ENCODE measurements at places on chromosomes 7 and 10. TPM values are rescaled to one million over a fixed set of nuclear protein-coding genes. Genes with fewer than 3 reads are reported as not detected.

DNA sequence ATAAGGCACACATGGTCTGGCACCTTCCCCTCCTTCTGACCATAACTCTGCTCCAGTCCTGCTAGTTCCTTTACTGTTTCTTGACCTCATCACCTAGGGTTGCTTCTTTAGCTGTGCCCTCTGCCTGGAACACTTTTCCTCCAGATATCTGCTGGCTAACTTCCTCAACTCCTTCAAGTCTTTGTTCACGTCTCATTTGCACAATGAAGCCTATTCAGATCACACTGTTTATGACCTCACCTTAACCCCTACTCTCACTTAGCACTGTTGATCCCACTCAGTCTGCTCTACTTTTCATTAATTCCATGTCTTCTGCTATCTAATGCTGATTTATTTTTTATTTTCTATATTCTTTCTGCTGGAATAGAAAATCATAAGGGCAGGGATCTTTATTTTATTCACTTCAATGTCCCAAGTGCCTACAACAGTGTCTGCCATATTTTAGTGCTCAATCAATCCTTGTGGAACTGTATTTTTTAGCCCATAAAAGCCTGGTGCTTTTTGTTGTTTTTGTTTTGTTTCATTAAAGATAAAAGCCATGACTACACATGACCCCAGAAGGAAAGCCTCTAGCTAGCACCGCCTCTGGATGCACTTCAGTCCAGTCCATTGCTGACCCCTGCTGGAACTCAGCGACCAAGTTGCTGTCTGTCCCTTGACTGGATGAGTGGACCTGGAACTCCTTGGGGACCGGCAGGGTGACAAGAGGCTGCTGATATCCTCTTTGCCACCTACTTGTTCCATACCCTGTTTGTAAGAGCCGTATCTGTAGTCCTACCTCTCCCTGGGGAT is 12.3 kb downstream of the KLF14 start:
- H3K27me3 ChIP-seq = no peaks in the 10 kb centered on the region
- no peak overlapping the region for H3K4me3 ChIP-seq
- H3K36me3 ChIP-seq = no peaks in the 10 kb centered on the region

- no peak overlapping the region for H3K27ac ChIP-seq
- DNase-seq = no peak
- no peaks in the 10 kb centered on the region for H3K36me3 ChIP-seq
- H3K4me1 ChIP-seq = peaks cover 58% of the 10 kb centered on the region
- H3K27me3 ChIP-seq = no peaks in the 10 kb centered on the region
- no peak overlapping the region for H3K4me3 ChIP-seq
These were observed 4.1 kb downstream of the CALU start for GRCh38 chr7:128743112-128743772.

The DPYSL4 gene
- 0.49 TPM for total RNA-seq

DNA sequence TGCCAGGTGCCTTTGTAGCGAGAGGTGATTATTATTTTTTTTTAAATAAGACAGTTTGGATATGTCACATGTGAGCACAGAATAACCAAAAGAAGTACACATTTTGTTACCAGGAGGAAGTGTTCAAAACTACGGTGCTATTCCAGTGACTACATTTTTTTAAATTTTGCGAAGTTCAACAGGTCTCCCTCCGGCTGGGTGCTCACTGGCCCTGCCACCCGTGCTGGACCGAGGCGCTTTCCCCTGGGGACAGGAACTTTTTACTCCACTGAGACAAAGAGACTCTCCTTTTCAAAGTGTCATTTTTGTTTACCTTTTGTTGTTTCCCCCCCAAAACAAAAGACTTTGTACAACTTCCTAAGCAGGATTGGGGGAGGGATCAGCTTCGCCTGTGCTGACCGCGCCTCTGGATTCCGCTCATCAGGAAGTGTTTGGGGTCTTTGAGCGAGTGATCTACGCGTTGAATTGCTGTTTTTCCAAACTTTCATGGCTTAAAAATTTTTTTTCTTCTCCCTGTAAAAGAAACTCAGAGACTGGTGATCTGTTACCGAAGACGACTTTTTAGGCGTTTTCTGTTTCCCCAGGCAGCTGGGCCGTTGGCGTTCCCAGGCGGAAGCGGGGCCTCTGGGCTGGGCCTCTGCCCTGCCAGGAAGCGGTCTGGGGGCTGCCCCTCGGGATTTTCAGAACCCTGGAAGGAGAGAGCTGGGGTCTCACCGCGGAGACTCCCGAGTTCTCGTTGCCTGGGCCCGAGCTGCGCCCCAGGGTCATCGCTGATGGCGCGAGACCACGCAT is 7.2 kb downstream of the EN2 start:
- H3K4me1 ChIP-seq = peaks cover 23% of the 10 kb centered on the region
- DNase-seq = no peak
- H3K27me3 ChIP-seq = peaks cover 23% of the 10 kb centered on the region
- H3K27ac ChIP-seq = no peak overlapping the region
- no peak overlapping the region for H3K4me3 ChIP-seq

The GRID1 gene
- total RNA-seq = 7.1 TPM

DNA sequence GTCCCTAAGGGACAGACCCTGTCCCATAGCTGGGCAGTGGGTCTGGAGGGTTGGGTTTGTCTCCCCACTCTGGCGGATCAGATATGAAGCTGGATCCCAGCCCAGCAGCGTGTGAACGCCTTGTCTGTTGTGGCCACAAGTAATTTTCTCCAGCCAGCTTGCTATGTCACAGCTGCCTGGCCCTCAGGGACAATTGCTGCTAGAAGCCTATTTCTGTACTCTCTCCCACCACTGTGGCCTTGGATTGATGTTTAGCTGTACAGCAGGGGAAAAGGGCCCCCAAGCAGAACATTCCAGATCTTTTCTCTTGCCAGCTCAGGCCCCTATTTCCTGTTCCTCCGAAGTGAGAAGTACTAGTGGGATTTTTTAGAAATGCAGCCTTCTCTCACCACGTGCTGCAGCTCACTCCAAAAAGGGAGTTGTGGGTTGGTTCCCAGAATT is 53.5 kb upstream of the WAC start:
- H3K36me3 ChIP-seq = no peaks in the 10 kb centered on the region
- H3K27ac ChIP-seq = no peak overlapping the region
- no peak overlapping the region for H3K4me3 ChIP-seq
- H3K27me3 ChIP-seq = no peaks in the 10 kb centered on the region
- no peak for DNase-seq

The ALOX5 gene
- 22.8 TPM for total RNA-seq

- H3K27ac ChIP-seq = no peak overlapping the region
- no peaks in the 10 kb centered on the region for H3K36me3 ChIP-seq
- no peak for DNase-seq
- H3K4me1 ChIP-seq = peaks cover 19% of the 10 kb centered on the region
These were observed 96.8 kb downstream of the COL13A1 start for GRCh38 chr10:69898524-69898923.

Data from vagina (tissue), 2 donors.